ENCODE measurements at places on chromosomes 2 and 18.

DNA sequence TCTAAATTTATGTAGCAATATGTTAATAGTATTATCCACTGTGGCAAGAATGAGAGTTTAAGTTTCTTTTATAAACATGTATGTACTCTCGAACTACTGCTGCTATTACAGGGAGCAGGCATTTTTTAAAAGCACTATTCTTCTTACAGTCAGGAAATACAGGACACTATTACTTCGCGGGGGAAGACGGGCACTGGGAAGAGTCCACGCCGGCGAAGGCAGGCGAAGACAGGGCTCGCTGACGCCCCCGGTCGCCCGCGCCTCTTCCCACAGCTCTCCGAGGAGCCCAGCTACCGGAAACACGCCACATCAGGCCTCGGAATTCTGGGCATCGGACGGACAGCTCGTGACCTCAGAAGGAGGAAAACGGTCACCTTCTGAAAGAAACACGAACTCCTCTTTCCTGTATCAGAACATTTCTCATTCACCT lies 90.2 kb downstream of the FAM161A start:
- peaks cover 8% of the 10 kb centered on the region for H3K4me1 ChIP-seq
- peak overlapping the region; percentile 60 for H3K4me3 ChIP-seq
- DNase-seq, result peak; percentile 79
- peak overlapping the region; percentile 98 for H3K27ac ChIP-seq

DNA sequence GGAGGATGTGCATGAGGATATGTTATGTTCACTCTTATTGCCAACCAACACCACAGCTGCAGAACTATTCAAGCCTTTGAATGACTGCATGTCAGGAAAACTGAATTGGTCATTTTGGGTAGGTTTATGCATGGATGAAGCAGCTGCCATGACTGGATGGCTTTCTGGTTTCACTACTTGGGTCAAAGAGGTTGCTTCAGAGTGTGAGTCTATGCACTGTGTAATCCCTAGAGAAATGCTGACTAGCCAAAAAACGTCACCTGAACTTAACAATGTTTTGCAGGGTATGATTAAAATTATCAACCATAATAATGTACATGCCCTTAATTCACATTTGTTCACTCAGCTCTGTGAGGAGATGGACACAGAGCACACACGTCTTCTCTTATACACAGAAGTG lies 206.7 kb upstream of the RBBP8 start:
- no peaks in the 10 kb centered on the region for H3K4me1 ChIP-seq
- H3K36me3 ChIP-seq, result no peaks in the 10 kb centered on the region
- H3K4me3 ChIP-seq, result no peak overlapping the region
- H3K27me3 ChIP-seq, result no peaks in the 10 kb centered on the region

GRCh38 chr2:19491796-19492195 lies 133.4 kb upstream of the OSR1 start:
- no peaks in the 10 kb centered on the region for H3K27me3 ChIP-seq
- peaks cover 6% of the 10 kb centered on the region for H3K4me1 ChIP-seq
- no peak overlapping the region for H3K4me3 ChIP-seq
- no peak for DNase-seq
- no peaks in the 10 kb centered on the region for H3K36me3 ChIP-seq

- no peak overlapping the region for H3K4me3 ChIP-seq
- H3K27me3 ChIP-seq, result no peaks in the 10 kb centered on the region
- no peak for DNase-seq
- no peaks in the 10 kb centered on the region for H3K4me1 ChIP-seq
- H3K27ac ChIP-seq, result no peak overlapping the region
- peaks cover 26% of the 10 kb centered on the region for H3K36me3 ChIP-seq
These were observed 28.3 kb downstream of the CYBRD1 start for GRCh38 chr2:171550613-171551012.

GRCh38 chr2:126849991-126850535 lies 48.6 kb upstream of the TEX51 start:
- no peak for DNase-seq
- no peak overlapping the region for H3K4me3 ChIP-seq
- H3K27ac ChIP-seq, result no peak overlapping the region
- no peaks in the 10 kb centered on the region for H3K36me3 ChIP-seq

DNA sequence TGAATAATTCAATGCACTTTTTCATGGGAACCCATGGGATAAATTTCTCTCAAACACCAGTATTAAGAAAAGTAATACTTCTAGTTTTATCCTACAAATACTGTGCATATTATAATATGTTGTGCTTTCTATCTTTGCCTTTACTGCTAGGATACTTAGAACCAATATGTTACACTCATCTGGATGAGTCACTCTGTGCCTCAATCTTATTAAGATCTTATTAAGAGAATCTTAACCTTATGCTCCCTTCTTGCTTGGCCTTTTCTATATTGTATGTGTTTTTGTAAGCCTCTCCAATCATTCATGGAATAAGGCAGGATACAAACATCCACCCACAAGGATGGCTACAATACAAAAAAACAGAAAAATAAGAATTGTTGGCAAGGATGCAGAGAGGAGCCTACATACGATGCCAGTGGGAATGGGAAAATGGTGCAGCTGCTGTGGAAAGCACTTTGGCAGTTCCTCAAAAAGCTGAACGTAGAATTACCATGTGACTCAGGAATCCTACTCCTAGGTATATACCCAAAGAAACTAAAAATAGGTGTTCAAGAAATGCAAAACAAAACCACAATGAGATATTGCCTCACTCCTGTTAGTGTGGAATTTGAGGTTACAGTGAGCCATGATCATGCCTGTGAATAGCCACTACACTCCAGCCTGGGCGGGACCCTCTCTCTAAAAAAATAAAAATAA lies 10.7 kb upstream of the TWSG1 start:
- DNase-seq, result no peak
- H3K4me3 ChIP-seq, result no peak overlapping the region
- H3K27ac ChIP-seq, result no peak overlapping the region
- H3K27me3 ChIP-seq, result no peaks in the 10 kb centered on the region
- no peaks in the 10 kb centered on the region for H3K36me3 ChIP-seq

DNA sequence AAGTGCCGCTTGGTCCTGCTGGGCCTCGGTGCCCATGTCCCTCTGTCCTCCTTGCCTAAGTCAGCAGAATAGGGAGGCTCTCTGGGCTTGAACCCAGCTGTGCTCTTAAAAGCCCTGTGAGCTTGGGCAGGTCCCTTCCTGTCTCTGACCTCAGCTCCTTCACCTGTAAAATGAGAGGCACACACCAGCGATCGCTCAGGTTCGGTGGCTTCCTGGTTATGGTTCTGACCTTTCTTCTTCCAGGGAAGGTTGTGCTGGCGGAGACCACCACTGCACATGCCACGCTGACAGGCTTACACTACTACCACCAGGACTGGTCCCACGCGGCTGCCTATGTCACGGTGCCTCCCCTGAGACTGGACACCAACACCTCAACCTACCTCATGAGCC lies 36.1 kb upstream of the MAPRE3 start:
- no peak overlapping the region for H3K4me3 ChIP-seq
- H3K4me1 ChIP-seq, result no peaks in the 10 kb centered on the region
- no peaks in the 10 kb centered on the region for H3K27me3 ChIP-seq
- no peaks in the 10 kb centered on the region for H3K36me3 ChIP-seq

DNA sequence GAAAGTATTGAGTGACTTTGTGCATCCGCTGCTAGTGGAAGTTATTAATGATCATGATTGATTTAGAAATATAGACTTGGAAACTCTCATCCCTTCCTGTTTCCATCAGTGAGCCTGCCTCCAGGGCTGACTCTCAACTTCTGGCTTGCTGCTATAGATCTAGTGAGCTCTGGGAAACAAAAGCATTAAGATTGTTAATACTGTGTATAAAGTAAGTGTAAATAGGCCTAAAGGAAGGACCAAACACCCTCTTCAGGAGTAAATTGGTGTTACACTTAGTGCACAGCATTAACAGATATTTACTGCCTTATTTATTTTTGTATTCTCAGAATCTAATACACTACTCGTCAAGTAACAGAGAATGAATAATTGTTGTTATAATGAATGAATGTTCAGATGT lies 285.6 kb downstream of the THSD7B start:
- H3K36me3 ChIP-seq, result no peaks in the 10 kb centered on the region
- no peaks in the 10 kb centered on the region for H3K27me3 ChIP-seq
- DNase-seq, result no peak
- H3K27ac ChIP-seq, result no peak overlapping the region
- H3K4me1 ChIP-seq, result no peaks in the 10 kb centered on the region

DNA sequence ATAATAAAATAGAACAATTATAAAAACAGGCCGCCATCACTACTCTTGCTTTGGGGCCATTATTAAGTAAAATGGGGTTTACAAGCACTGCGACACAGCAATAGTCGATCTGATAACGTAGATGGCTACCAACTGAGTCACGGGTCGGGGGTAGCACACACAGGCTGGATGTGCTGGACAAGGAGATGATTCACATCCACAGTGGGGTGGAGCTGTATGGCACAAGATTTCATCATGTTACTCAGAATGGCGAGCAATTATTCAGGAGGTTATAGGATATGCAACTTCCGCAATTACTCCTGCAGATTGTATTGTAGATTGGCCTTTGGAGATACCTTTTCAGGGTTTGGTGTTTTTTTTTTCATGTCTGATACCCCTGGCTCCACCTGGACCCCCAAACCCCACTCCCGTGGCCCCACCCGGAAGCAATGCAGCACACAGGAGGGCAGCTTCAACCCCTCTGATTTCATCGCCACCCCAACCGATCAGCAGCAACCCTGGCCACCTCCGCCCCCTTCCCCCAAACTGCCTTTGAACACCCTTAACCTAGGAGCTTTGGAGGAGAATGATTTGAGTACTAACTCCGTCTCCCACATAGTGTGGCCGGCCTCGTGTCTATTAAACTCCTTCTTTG lies 21.4 kb upstream of the MLPH start:
- H3K4me3 ChIP-seq, result no peak overlapping the region
- H3K27ac ChIP-seq, result no peak overlapping the region
- DNase-seq, result no peak
- H3K36me3 ChIP-seq, result no peaks in the 10 kb centered on the region
- no peaks in the 10 kb centered on the region for H3K4me1 ChIP-seq
- no peaks in the 10 kb centered on the region for H3K27me3 ChIP-seq

DNA sequence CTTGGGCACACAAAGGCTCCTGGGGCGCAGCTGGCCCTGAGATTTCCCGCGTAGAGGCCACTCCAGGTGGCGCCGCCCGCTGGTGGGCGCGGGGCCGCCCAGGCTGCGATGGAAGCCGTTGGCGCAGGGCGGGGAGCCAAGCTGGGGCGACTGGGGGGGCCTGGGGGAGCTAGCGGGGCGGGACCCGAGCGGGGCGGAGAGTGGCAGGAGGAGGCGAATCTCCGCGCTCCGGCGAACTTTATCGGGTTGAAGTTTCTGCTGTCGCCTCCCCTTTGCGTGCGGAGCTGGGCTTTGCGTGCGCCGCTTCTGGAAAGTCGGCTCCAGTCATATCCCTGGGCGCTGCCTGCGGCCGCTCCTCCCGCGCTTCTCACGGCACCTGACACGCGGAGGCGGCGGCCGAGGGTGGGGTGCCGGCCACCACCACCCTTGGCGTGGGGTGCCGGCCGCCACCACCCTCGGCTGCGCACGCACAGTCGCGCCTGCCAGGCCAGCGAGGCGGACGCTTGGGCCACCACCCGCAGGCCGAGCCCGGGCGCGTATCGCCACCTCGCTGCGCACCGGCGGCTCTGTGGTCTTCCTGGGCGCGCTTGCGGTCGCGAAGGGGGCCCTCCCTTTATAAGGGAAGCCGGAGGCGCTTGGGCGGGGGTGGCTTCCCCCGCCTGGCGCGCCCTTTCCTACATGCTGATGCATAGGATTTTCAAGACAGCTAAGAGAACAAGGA lies 919 bp upstream of the CYP1B1 start:
- peak overlapping the region; percentile 58 for H3K4me3 ChIP-seq
- H3K36me3 ChIP-seq, result no peaks in the 10 kb centered on the region
- H3K27me3 ChIP-seq, result peaks cover 31% of the 10 kb centered on the region
- H3K27ac ChIP-seq, result peak overlapping the region; percentile 87

DNA sequence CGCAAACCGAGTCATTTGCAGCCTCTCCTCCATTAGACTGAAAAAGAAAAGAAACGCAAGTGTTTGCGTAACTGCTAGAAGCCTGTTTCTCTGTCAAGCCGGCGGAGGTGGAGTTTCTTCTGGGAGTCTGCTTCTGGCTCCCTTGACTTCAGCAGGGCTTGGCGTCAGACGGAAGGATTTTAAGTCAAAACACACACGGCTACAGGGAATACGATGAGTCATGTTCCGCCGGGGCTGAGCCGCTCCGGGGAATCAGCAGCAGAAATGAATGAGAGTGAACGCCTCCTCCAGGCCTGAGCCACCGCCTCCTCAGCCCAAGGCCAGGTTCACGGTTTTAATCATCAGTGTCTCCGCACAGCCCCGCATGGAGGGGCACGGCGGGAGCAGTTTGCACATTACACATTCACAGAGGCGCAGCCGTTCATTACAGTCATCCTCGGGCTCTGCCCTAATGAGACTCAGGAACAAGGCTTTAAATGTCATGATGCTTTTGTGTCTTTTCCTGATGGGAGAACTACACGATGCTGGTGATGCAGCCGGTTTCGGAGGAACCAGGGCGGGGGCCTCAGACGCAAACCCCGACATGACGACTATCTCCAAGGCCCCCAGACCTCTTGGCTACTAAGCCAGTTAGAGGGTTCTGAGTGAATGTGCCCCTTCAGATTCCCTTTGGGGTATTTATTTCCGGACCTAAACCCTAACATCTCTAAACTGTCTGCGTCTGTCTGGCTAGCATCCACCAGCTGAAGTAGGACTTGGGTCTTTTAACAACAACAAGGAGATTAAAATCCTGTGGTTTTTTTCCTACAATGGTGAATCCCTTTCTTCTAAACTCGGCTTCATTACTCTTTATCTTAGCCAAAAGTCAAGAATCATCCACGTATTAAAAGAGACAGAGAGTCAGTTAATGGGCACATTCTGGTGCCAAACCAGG lies 11.1 kb upstream of the SCG2 start:
- H3K4me1 ChIP-seq, result peaks cover 12% of the 10 kb centered on the region
- H3K27ac ChIP-seq, result peak overlapping the region; percentile 84
- peaks cover 10% of the 10 kb centered on the region for H3K27me3 ChIP-seq
- H3K4me3 ChIP-seq, result peak overlapping the region; percentile 1

DNA sequence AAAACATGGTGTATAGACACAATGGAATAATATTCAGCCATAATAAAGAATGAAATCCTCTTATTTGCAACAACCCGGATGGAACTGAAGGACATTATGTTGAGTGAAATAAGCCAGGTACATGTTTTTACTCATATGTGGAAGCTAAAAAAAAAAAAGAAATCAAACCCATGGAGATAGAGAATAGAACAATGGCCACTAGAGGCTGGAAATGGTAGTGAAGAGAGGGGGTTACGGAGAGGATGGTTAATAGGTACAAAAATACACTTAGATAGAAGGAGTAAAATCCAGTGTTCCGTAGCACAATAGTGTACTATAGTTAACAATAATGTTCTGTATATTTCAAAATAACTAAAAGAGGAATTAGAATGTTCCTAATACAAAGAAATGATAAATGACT lies 12.8 kb upstream of the KIAA2012 start:
- H3K4me3 ChIP-seq, result no peak overlapping the region
- H3K4me1 ChIP-seq, result peaks cover 13% of the 10 kb centered on the region
- DNase-seq, result no peak
- peaks cover 9% of the 10 kb centered on the region for H3K27me3 ChIP-seq
- H3K27ac ChIP-seq, result no peak overlapping the region

GRCh38 chr18:34844732-34845459 lies 134.8 kb downstream of the DTNA start:
- no peaks in the 10 kb centered on the region for H3K27me3 ChIP-seq
- H3K27ac ChIP-seq, result no peak overlapping the region
- H3K4me1 ChIP-seq, result no peaks in the 10 kb centered on the region
- no peak for DNase-seq
- no peaks in the 10 kb centered on the region for H3K36me3 ChIP-seq
